ENCODE measurements at places on chromosomes 16 and 17.

DNA sequence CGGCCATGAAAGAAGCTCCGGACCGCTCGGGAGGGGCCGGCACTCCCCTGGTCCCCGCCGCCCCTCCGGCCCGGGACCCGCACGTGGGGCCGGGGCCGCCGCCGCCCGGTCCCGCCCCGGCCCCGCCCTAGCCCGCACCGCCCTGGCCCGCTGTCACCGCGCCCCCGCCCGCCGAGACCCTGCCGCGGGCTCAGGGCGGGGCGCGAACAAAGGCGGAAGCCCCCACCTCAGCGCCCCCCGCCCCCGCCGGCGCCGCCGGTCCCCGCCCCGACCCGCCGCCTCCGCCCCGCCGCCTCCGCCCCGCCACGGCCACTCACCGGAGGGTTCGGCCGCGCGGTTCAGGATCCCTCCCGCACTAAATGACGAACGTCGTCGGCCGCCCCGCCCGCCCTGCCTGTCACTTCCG is at the start of gene ARHGDIA:
Gene ARHGDIA, minus strand, starts transcription at position 357 of the 406 bp plus-strand sequence. CDS start 1,407 bp downstream, outside the sequence.
- DNase-seq, result no peak

- DNase-seq, result peak; percentile 46
Measured at GRCh38 chr16:53502331-53503269, at the start of gene AKTIP. AKTIP (minus strand) TSS chr16:53503209; CDS start chr16:53500259, 2,950 bp downstream.

DNA sequence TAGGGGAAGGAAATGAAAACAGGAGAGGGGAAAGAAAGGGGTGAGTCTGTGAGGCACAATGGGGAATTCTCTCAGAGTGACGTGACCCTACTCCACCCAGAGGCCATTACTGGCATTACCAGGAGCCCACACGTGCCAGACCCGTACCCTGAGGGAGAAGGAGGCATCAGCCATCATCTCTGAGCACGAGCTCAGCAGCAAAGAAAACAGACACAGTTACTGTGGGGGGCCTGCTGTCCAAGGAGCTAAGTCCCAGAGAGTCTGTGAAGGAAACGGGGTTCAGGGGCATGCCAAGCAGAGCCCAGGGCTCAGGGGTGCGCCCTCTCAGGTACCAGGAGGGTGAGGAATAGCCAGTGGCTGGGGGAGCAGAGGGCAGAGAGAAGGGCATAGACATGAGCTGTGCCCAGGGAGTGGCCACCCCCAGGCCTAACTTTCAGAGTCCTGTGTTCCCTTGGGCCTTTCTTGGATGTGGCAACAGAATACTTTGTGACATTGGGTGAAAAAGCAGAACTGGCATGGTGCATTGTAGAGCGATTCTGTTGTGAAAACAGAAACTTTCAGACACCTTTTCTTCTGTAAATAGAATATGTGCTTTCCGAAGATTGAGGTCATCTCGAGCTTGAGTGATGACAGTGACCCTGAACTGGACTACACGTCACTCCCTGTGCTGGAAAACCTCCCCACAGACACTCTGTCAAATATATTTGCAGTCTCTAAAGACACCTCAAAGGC is 11.3 kb downstream of the TAF1C start:
- DNase-seq, result peak; percentile 64

DNA sequence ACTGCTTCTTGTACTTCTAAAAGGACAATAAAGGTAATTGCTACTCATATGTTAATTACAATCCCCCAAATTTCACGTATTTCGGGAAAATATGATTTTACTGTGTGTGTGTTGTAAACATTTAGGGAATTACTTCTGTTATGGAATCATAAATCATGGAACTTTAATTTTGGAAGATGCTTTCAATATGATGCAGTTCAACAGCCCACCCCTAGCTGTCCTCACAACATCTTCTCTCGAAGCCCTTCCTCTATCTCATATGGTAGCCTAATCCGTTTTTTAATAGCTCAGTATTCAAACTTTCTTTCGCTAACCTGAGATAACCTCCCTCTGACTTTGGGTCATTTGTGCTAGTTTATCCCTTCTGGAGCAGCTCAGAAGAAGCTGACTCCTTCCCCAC is 78.4 kb downstream of the ANKFN1 start:
- no peak for DNase-seq

GRCh38 chr16:9007177-9007794 is 43.6 kb upstream of the USP7 start:
- DNase-seq, result no peak

DNA sequence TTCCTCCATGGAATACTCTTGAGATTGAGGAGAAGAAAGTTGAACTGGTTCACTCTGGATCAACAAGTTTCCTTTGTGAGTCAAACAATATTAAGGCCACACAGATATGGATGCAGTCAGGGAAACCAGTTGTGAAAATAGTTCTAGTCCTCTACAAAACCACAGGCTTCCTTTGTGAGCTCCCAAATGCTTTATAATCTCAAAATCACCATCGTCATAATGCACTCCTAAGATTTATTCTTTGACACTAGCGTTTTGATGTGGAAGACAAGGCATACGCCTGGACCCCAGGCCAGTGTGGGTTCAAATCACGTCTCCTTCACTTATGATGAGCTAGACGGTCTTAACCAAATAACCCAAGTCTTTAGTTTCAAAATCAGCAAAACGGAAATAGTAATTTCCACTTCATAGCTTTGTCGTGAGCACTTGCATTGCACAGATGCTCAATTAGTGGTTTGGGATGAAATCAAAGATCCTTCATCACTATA is 142.6 kb downstream of the STX8 start:
- no peak for DNase-seq

DNA sequence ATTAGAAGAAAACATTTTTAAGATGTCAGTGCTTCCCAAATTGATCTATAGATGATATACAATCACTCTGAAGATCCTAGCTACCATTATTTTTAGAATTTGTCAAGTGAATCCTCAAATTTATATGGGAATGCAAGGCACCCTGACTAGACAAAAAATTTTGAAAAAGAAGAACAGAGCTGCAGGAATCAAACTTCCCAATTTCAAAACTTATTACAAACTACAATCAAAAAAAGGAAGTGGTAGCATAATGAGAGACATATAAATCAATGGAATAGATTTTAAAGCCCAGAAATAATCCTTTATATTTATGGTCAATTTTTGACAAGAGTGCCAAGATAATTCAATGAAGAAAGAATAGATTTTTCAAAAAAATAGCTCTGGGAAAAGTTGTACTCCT is 198.3 kb upstream of the KCNJ16 start:
- DNase-seq, result no peak

GRCh38 chr16:17426451-17426850 is 44.3 kb downstream of the XYLT1 start:
- no peak for DNase-seq

- DNase-seq, result no peak
Measured at GRCh38 chr16:60150907-60151306, 1416.8 kb upstream of the GOT2 start.

DNA sequence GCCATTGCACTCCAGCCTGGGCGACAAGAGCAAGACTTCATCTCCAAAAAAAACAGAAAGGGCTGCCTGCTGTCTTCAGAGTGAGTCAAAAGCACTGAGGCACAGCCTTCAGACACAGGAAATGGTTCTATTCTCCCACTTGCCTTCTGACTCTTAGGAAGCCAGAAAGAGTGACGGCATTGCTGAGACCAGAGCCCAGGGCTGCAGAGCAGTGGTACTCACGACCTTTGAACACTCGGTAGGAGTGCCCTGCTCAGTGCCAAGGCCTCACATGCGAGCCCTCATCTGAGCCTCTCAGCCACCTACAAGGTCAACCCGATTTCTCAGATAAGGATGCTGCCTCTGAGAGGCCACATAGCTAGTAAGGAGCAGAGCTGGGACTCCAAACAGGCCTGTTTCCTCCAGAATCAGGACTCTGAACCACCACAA is 3.5 kb upstream of the ITGAE start:
- no peak for DNase-seq

GRCh38 chr16:69253870-69254341 is 57.2 kb upstream of the VPS4A start:
- no peak for DNase-seq

- DNase-seq, result no peak
Measured at GRCh38 chr16:49342336-49343265, 31.0 kb upstream of the C16orf78 start.

Data from stimulated activated naive CD8-positive, alpha-beta T cell treated with anti-CD3 and anti-CD28 coated beads, Interleukin-15, amount 100 ng/mL, for 72 hours (primary cell).